ENCODE measurements at places on chromosomes 6 and 20.

- DNase-seq: no peak
These were observed 14.2 kb upstream of the SHLD1 start for GRCh38 chr20:5735845-5736510.

- no peak for DNase-seq
These were observed 17.2 kb downstream of the SH3BGRL2 start for GRCh38 chr6:79648328-79648727.

GRCh38 chr20:45080867-45081624 is 19.9 kb downstream of the KCNS1 start:
- DNase-seq: no peak

- no peak for DNase-seq
These were observed 19.8 kb downstream of the SIRPD start for GRCh38 chr20:1537731-1538058.

- DNase-seq: no peak
These were observed 179.6 kb downstream of the TFAP2C start for GRCh38 chr20:56808732-56809131.

DNA sequence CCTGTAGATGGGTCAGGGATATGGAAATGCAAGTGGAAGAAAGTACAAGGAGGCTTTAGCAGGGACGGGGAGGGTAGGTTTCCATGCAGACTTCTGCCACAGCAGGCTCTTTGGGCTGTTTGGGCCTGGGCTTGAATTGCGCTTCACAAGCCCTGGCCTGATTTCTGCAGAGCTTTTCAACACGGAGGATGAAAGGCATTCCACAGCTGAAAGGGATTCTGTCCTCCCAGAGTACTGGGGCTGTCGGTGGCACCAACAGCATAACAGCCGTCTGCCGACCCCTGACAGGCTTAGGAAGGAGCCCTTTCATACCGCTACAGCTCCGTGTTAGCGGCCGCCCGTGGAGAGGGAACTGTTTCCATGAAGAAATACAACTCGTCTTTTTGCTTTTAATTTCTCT is 22.9 kb upstream of the TBC1D7 start:
- no peak for DNase-seq

- no peak for DNase-seq
These were observed 6.9 kb upstream of the RTF2 start for GRCh38 chr20:56461576-56461975.

DNA sequence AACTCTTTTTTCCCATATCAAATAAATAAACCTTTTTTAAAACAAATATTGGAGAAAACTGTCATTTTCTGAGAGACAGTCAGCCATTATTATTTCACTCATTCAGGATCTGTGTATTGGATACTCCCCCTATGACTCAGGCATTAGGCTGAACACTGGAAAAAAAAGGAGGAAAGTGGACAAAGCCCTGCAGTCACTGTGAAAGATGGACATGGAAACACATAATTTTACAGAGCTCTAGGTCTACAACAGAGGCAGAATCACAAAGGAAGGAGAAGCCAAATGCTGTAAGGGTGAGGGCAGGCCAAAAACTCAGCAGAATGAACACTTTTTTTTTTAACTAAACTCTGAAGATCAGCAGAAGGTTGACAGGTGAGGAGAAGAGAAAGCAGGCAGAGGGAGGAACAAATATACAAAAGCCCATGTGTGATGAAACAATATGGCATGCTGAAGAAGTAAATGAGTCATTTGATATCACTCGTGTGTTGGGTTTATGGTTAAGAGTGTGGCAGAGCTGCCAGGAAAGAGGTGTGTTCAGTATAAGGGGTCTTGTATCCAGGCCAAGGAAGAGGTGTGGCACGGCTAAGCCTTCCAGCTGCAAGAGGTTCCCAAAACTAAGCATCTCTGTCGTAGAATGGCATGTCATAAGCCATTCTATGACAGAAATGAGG is 39.1 kb downstream of the EPB41L2 start:
- no peak for DNase-seq

GRCh38 chr6:93343476-93343875 is 75.9 kb downstream of the EPHA7 start:
- DNase-seq: no peak

GRCh38 chr6:26088344-26088743 is 1.1 kb downstream of the HFE start:
- no peak for DNase-seq

GRCh38 chr6:137610702-137611101 is 116.5 kb upstream of the OLIG3 start:
- DNase-seq: no peak
